ENCODE measurements at places on chromosomes 1 and 21.

DNA sequence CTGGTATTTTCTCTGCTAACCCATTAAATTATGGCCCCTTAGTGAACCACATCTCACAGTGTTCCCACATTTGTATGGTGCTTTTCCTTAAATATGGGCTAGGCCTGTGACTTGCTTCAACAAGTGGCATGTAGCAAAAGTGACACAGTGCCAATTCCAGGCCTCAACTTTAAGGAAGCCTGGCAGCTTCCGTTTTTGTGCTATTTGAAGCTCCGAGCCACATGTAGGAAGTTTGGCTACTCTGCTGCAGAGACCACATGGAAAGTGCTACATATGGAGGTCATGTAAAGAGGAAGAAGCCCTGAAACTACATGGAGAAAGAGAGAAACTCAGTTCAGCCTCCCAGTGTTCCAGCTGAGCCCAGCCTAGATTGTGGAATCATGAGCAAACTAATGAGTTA is 28.5 kb upstream of the DR1 start:
- no peak for DNase-seq

- DNase-seq = no peak
Observed at GRCh38 chr1:42841010-42841409, 5.4 kb upstream of the ZNF691 start.

GRCh38 chr1:93980320-93981273 is 71.4 kb upstream of the GCLM start:
- no peak for DNase-seq

DNA sequence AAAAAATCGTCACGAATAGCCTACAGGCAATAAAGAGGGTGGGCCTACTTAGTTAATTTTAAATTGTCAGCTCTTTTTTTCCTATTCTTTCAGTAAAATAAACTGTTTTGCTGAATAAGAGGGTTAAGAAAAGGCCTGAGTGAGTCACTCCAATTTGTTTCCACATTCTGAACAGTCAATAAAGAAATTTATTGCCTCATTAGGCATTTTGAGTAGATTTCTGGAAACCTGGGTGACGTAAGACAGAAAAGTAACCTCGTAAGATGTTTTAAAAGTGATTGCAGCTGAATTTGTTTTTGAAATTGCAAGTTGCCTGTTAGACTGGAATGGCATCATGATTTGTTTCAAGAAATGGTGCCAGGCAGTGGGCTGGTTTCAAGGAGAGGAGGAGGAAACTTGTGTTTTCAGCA is 439.3 kb downstream of the USP25 start:
- DNase-seq = no peak

DNA sequence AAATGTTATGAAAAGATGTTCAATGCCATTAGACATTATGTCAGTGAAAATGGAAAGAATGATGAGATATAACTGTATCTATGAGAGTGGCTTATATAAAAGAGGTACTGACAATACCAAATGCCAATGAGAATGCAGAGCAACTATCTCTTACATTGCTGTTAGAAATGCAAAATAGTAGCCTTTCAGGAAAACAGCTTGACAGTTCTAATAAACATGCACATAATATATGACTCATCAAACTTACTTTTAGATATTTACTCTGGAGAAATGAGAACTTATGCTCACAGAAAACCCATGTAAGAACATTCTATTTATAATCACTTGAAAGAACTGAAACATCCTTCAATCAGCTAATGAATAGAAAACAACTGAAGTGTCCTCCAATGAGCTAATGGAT is 996.7 kb upstream of the ADGRL4 start:
- DNase-seq = no peak

Data from esophagus squamous epithelium (tissue), 5 donors.